ENCODE measurements at places on chromosomes 5 and 9. TPM values are rescaled to one million over a fixed set of nuclear protein-coding genes. Genes with fewer than 3 reads are reported as not detected.

Gene IL3
- not detected for total RNA-seq

Gene PLEKHG4B
- not detected for total RNA-seq

Gene EQTN
- not detected for total RNA-seq

Gene CAVIN4
- total RNA-seq = not detected

Gene FAM163B
- total RNA-seq = not detected

Gene NPDC1
- 2.8 TPM for total RNA-seq

Gene WNT8A
- not detected for total RNA-seq

Gene CCDC171
- total RNA-seq = 2.1 TPM

Gene ACSL6
- 40.0 TPM for total RNA-seq

DNA sequence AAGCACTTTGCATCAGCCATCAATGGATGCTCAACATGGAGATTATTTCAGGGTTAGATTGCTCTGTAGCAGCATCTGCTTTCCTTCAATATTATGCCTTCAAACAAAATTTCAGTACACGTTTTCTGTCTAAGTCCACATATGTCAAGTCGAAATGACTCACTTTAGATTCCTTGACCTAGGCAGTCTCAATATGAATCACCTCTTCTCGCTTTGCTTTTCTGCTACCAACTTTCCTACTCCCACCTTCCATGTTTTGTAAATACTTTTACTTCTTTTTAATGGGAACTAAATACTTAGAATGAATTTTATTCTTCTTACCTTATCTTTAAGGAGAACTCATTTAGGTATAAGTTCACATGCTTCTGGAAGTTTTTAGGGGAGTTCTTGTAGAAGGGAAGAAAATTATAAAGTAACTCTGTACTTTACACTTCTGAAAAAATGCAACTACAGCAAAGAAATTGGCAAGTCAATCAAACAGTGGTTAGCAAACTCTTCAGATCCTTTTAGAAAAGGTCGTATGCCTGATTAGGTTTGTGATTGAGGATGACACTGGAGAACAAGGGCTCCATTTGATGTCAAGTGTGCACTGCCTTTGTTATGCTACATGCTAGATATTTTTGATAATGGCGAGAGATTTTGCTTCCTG lies 478.5 kb upstream of the SMARCA2 start:
- no peak for DNase-seq

- DNase-seq = no peak
Measured at GRCh38 chr9:75505654-75506053, 384.8 kb upstream of the PCSK5 start.

DNA sequence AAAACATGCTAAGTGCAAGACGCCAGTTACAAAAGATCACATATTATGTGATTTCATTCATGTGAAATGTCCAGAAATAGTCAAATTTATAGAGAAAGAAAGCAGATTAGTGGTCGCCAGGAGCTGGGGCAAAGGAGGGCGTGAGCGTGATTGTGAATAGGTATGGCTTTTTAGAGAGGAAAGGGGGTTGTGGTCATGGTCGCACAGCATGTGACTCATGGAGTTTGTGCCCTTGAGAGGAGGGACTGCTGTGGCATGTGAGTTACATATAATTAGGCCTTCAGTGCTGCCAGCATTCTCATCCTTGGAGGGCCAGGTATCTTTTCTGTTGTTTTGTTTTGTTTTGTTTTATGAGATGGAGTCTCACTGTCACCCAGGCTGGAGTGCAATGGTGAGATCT lies 21.2 kb upstream of the MARCHF6 start:
- DNase-seq = no peak

- no peak for DNase-seq
Measured at GRCh38 chr5:32100691-32101302, 73.3 kb downstream of the GOLPH3 start.

DNA sequence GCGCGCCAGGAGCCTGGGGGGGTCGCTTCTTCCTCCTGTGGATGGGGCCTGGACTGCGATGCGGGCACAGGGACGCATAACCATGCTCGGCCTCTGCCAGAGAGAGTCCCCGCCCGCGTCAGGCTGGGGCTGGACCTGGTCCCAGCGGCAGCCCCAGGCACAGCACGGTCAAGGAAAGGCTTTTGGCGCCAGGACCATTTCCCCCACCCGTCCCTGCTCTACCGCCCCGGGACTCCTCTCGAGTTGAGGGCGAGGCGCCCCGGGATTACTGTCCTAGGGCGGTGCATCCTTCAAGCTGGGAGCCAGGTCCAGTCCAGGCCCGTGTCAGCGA lies 341 bp downstream of the MXD3 start:
- DNase-seq = no peak

DNA sequence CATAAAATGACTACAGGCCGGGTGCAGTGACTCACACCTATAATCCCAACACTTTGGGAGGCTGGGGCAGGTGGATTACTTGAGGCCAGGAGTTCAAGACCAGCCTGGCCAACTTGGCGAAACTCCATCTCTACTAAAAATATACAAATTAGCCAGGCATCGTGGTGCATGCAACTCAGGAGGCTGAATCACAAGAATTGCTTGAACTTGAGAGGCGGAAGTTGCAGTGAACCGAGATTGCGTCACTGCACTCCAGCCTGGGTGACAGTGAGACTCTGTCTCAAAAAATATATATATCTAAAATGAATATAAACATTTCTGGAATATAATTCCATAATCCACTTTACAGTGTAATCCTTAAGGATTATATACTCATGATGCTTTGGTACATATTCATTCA lies 66.5 kb downstream of the TEX10 start:
- no peak for DNase-seq

GRCh38 chr9:134602547-134603362 lies 38.8 kb upstream of the COL5A1 start:
- DNase-seq = no peak

DNA sequence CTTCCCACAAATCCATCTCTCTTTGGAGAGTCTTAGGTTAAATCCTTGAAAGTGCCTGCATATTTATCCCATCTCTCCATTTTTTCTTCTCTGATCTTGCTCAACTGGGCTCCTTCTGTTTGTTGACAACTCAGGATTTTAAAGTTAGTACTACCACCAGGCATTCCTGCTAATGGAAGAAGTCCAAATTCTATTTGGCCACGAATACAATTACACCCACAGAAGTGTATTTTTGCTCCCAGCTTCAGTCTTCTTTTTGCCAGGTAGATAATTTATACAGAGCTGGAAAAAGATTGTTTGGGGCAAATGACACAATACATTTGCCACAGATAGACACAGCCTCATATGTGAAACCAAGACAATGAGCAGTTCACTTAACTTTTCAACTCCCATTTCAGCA lies 74.8 kb downstream of the CETN3 start:
- no peak for DNase-seq

- no peak for DNase-seq
Measured at GRCh38 chr5:173885475-173886010, 2.6 kb upstream of the CPEB4 start.

DNA sequence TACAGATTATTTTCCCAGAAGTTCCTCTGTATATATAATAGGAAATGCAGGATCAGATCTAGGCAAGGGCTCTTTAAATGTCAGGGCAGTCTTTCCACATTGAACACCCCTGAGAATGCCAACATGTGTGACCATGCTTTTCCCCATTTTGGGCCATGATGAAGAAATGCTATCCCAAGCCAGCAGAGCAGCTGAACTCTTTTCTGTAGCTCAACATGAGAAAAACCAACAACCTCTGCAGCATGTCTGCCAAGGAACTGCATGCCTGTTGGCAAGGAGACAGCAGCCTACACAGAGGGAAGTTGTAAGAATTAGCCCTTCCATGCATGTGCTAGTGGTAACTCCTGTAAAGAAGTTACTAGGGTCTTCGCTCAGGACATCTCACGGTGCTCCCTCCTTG lies 9.5 kb upstream of the IFNK start:
- no peak for DNase-seq

- no peak for DNase-seq
Measured at GRCh38 chr9:21967702-21968101, 26.5 kb downstream of the CDKN2A start.

DNA sequence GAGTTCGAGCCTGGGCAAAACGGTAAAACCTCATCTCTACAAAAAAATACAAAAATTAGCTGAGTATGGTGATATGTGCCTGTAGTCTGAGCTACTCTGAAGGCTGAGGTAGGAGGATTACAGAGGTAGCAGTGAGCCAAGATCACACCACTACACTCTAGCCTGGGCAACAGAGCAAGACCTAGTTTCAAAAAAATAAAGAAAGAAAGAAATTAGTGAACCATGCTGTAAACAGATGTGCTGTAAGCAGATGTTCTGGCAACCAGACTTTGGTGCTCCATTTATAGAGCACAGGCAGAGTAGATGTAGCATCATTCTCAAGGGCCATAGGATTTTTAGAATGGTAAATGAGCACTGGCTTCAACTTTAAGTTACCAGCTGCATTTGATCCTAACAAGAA lies 115.4 kb downstream of the ST8SIA4 start:
- DNase-seq = no peak

DNA sequence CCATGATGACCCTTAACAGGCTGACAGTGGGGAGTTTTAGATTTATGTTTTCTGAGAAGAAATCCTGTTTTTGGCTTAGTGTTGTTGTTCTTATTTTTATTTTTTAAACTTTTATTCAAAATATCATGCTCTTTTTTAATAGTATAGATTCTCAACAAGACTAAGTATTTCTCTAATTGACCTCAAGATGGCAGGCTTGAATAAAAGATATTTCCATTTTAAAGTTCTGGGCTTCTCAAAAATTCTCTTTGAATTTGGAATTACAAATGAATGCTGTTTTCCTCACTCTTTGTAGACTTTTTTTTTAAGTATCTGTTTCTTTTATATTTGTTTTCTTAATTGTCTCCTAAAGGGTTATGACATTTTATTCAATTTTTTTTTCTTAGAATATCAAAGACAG lies 50.0 kb upstream of the SH3GL2 start:
- no peak for DNase-seq

- DNase-seq = no peak
Measured at GRCh38 chr5:80034559-80034958, 589 bp upstream of the THBS4 start.

- no peak for DNase-seq
Measured at GRCh38 chr5:106017243-106017857, 1653.4 kb downstream of the EFNA5 start.

- DNase-seq = no peak
Measured at GRCh38 chr5:27908341-27908740, 870.0 kb upstream of the CDH9 start.

GRCh38 chr5:86929123-86929766 lies 311.5 kb downstream of the COX7C start:
- DNase-seq = no peak

DNA sequence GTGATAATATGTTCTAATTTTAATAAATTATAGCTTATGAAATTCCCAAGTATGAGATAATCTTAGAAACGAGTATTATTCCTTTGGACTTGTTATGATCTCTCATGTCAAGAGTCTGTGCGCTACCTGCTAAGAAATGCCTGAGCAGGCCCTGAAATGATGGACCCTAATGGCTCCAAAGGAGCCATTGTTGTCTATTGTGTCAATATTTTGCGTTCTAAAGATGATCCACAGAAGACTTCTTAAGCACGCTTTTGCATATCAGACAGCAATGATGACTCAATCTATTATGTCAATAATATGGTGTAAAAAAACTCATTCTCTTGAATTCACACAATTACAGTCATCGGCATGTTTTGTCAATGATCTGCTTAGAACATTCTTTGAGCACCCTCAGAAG lies 306.1 kb downstream of the KIAA0825 start:
- DNase-seq = no peak

Measured in naive thymus-derived CD8-positive, alpha-beta T cell (primary cell).